Activated naive CD4-positive, alpha-beta T cell treated with Interleukin-2 at 50 U/mL for 16 hours (primary cell): ENCODE measurements at places on chromosomes 3 and 15.

DNA sequence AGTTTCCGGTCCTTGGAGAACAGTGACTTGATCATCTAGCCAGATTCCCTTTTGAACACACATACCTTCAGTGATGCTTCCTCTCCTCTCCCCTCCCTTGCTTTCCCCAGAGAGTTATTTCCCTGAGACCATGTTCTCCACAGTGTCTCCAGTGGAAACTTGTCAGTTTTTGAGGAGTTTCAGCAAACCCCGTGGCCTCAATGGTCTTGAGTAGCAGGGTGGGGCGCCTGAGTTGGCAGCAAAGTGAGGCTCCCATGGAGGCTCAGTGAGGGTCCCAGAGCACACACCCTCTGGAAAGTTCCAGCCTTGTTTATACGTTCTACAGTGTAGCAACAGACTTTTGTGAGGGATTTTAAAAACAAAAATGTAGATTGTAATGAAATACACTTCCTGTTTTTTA is 135.1 kb downstream of the LRRC28 start:
- no peak for DNase-seq

- DNase-seq, result no peak
Observed at GRCh38 chr3:55755516-55756205, 268.6 kb upstream of the WNT5A start.

DNA sequence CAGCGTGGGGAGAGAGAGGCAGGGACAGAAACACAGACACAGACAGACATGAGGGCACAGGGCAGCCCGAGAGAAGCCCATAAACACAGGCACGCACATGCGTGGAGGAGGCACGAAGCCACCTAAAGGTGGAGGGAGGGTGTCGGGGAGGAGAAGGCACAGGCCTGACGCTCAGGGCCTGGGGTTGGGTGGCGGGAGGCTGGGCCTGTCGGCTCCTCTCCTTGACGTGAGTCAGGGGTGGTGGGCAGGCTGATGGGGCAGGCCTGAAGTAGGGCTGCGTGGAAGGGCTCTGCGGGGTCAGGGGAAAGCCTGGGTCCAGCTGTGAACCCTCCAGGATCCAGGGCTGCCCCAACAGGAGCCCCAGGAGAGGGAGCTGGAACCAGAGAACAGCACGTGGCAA is 74.2 kb downstream of the EPHB3 start:
- DNase-seq, result no peak

DNA sequence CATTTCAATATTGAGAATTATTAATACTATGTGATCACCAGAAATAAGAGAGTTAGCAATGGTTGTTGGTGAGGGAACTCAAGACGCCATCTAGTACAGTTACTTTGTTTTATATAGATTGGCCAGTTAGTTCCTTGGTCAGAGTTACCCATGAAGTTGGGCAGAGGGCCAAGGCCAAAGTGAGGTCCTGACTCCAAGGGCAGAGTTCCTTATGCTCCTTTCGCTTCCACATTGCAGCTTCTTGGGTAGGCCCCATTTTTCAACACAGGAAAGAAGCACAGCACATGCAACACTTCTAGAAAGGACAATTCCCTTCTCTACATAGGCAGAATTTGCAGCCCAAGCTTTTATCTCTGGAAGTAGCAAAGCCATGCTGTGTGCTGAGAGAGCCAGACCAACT is 178.6 kb downstream of the KCNAB1 start:
- no peak for DNase-seq

DNA sequence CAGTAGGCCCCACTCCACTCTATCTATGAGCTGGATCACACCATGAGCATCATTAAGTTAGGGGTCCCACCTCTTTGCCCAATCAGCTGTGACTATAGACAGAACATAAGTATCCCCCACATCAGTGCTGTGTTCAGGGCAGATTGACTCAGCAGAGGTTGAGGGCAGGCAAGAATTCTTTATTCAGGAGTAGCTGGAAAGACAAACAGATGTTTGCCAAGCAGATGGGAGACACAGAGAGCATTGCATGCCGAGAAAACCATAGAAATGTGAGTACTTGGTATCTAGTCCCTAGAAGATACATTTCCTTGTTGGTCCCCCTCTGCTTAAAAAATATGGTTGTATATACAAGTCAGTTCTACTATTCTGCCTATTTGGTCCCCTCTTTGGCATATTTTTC is 440.8 kb downstream of the RAP2B start:
- DNase-seq, result no peak

- no peak for DNase-seq
Observed at GRCh38 chr3:169179321-169179720, 484.2 kb downstream of the MECOM start.
